ENCODE measurements at places on chromosomes 2 and 18.

DNA sequence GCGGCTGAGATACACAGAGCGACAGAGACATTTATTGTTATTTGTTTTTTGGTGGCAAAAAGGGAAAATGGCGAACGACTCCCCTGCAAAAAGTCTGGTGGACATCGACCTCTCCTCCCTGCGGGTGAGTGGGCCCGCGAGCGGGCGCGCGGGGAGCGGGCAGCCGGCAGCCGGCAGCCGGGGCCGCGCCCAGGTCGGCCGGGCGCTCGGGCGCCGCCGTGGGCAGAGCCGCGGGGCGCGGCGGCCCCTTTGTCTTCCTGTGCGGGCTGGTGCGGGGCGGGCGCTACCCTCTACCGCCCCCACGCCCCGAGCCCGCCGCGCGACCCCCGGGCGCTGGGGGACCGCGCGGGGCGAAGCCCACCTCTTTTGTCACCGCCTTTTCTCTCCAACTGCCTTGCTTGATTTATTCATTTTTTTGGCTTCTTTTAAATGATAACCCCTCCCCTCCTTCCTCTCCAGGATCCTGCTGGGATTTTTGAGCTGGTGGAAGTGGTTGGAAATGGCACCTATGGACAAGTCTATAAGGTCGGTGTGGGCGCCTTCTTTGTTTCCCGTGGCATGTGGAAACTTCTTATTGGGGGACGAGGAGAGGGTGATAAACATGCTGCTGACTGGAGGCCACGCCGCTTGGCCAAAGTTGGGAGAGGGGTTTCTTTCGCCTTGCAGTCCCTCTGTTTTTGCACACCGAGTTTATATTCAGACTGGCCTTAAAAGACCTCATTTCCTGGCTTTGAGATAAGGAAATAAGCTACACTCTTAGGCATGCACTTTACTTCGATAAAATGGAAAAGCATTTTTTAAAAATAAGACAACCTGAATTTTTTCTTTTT is 722 bp downstream of the MAP4K4 start:
- DNase-seq = no peak

- DNase-seq = no peak
Measured at GRCh38 chr2:231297108-231297908, 98.2 kb upstream of the B3GNT7 start.

GRCh38 chr2:39865751-39866150 is 86.7 kb upstream of the THUMPD2 start:
- DNase-seq = no peak

DNA sequence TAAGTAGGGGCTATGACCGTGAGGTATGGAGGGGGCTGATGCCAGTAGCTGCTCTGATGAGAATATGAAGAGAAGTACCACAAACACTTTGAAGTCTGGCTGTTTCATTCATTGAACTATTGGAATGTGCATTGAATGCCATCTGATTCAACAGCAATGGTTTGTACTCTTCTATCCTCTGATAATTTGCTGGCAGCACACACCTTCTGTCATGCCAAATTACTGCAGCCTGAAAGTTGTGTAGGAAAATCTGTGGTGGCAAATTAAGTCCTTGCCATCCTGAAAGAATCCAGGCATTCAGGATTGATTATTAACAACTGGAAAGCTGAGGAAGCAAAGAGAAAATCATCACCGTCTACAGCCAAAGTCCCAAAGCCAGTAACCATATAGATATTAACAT is 711.2 kb downstream of the NRXN1 start:
- DNase-seq = no peak

GRCh38 chr2:145007093-145007959 is 487.4 kb upstream of the ZEB2 start:
- no peak for DNase-seq

- DNase-seq = no peak
Measured at GRCh38 chr2:216920143-216920876, 60.4 kb upstream of the TNP1 start.

DNA sequence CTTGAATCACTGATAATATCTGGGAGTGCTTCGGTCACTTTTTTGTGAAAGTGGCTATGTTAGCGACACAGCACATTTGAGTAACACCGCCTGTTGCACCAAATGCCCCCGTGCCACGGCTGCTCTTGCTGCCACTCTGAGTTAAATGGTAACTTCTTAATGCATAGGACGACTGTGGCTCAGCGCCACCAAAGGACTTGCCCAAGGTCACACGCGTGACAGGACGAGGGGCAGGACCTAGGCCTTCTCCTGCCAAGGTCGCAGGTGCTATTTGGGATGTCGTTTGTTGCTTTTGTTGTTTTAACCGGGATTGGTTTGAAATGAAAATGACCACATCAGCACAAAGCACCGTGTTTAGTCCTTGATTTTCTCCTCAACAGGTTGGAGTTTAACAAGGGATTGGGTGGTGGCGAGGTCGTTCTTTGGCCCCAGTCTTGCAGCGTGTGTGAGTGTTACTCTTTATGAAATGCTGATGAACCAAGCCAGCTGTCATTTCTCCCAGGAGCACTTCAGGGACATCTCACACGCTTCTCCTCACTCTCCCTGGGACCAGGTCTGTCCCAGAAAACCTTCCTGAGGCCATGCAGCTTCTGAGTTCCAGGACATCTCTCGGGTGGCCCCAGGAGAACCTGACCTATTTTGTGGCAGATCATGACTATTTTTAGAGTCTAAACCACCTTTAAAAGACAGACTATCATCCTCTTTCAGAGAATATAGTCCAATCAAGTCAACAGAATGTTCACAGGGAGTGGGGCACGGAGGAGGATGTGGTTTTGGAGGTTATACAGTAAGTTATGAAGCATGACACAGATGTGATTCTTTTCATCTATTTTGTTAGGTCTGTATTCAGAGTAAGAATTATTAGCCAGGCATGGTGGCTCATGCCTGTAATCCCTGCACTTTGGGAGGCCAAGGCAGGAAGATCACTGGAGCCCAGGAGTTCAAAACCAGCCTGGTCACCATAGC is 49.9 kb downstream of the MTCL1 start:
- DNase-seq = peak; percentile 8

DNA sequence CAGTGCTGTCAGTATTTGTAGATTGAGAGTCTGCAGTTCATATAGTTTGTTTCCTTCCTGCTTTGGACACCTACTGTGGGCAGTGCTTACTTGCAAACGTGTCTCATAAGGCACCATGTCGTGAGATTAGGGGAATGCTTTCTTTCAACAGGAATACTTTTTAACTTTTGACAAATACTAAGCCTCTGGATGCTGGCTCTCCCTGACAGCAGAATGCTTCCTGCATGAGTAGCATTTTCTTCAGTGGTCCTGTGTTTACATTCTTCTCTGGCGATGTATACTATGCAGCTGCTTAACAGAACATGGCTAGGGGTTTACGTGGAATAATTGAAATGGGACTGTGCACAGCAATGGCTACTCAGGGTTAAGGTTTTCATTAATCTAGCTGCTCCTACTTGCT is 807.5 kb downstream of the MBD2 start:
- no peak for DNase-seq

GRCh38 chr18:60965856-60966255 is 367.4 kb upstream of the CDH20 start:
- no peak for DNase-seq

DNA sequence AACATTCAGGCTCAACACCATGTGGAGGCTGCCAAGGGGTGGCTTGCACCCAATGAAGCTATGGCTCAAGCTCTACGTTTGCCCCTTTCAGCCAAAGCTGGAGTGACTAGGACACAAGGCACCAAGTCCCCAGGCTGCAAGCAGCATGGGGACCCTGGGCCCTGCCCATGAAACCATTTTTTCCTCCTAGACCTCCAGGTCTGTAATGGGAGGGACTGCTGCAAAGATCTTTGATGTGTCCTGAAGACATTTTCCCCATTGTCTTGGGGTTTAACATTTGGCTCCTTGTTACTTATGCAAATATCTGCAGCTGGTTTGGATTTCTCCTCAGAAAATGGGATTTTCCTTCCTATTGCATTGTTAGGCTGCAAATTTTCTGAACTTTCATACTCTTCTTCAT is 51.0 kb downstream of the PDE1A start:
- no peak for DNase-seq

DNA sequence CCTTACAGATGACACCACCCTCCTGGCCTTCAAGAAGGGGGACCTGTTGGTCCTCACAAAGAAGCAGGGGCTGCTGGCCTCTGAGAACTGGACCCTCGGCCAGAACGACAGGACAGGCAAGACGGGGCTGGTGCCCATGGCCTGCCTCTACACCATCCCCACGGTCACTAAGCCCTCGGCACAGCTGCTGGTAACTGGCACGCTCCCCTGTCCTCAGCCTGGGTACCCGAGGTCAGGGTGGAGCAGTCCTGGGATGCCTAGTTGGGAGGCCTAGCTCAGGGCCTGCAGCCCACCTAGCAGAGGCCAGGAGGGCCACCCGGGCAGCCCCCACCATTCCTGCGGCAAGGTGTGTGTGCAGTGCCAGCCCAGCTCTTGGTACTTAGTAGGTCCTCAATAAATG is 16.3 kb upstream of the GPR17 start:
- DNase-seq = no peak

- DNase-seq = no peak
Measured at GRCh38 chr2:175734686-175735085, 267.4 kb downstream of the LNPK start.

- DNase-seq = no peak
Measured at GRCh38 chr2:219273937-219274336, 5.2 kb upstream of the DNAJB2 start.

DNA sequence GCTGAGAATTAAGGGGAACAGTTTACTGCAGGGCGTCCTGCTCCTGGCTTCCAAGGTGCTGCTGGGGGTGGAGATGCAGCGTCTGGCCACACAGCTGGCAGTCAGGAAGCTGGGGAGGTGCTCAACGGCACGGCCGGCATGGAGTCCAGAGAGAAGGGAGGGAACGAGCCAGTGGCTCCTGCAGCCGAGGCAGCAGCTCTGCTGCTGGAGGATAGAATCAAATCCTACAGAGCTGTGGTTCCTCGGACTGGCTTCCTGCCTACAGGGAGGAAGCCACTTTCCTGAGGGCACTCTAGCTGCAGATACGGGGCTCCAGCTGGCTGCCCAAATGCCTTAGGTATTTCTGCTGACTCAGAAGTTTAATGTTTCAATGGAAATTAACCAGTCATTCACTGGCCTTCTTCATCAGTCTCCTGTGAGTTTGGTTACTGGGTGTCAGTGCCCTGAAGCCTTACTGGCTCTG is 266.3 kb downstream of the TWIST2 start:
- DNase-seq = no peak

DNA sequence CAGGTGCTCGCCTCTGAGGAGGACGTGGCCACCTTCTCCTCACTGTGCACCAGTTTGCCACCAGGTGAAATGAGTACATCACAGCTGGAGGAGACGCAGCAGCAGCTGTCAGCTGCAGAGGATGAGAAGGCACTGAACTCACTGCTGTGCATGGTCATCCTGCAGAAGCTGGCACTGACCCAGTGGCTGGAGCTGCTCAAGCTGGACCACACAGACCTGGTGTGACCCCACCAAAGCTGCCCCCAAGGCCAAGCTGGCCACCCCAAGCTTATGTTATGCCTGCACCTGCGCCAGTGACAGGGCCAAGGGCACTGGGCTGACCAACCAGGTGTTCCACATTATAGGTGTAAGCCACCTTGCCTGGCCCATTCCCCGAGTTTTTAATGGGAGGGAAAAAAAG is 19.3 kb downstream of the CLK1 start:
- no peak for DNase-seq

GRCh38 chr2:227772932-227773331 is 27.2 kb downstream of the SCYGR8 start:
- no peak for DNase-seq

- DNase-seq = no peak
Measured at GRCh38 chr2:182980115-182980514, 58.1 kb downstream of the NCKAP1 start.

DNA sequence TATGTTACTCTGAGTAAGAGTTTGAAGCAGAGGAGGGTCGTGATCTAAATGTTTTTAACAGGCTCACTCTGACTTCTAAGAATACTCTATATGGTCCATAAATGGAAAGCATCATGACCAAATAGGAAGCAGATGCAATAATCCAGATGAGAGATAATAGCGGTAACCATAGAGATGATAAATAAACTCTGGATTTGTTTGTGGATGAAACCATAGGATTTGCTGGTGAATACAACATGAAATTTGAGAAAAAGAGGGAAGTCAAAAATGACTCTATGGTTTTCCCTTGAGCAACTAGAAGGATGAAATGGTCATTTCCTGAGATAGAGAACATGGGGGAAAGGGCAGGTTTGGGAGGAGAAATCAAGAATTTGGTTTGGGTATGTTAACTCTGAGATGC is 3.9 kb downstream of the HEATR5B start:
- no peak for DNase-seq

GRCh38 chr18:39675906-39676305 is 2110.3 kb upstream of the CELF4 start:
- DNase-seq = no peak

DNA sequence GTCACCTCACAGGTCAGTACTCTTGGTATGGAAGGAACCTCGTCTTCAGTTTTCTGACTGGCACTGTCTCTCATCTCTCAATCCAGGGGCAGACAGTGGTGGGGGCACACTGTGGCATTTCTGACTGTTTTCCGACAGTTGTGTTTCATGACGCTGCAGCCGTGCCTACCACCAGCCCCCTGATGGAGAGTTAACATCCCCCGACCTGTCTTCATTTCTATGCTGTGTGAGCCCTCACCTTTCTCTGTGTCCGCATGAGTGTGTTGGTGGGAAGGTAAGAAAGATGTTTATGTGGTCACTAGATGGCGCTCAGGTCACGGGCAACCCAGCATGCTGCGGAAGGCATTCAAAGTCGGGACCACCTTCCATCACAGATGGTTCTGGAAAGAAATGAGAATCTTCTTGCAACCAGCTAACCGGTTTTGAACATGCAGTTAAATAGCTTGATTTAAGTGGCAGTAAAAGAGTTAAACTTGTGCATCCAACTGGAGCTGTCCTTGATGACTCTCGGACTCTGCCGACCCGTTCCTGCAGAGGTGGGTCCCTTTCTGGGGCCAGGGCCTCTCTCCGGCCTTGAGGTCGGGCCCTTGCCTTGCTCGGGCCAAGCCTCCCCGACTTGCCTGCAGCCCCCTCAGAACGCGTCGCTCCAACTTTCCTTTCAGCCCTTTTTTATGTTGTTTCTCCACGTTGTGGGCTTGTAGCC is 92.4 kb downstream of the DYSF start:
- DNase-seq = no peak

GRCh38 chr2:60408811-60409530 is 144.5 kb downstream of the BCL11A start:
- no peak for DNase-seq

DNA sequence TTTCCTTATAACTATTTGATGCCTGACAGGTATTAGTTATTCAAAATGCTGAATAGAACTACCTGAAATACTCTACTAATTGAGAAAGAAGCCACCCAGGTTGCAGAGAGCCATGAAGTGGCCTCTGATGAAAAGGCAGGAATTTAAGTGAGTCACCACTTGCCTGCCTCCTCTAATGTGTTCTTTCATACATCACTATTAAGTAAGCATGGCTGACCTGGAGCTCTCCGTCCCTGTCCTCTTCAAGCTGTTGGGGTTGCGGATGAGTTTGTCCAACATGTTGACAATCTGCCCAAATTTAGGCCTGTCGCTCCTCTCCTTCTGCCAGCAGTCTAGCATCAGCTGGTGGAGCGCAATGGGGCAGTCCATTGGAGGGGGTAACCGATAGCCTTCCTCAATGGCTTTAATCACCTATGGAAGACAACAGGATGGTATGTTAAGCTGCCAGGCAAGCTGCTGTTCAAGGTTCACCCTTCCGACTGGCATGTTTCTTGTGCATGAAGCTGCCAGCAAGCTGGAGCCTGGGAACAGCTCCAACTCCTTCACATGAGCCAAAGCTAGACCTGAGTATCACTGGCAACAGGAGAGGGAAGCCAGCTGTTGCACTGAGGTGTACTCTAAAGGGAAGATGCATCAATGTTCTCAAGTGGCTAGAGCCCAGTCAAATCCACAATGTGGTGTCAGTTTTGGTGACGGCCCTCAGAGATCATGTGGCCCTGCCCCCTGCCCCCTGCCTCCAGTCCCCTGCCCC is 142.2 kb downstream of the EPHA4 start:
- DNase-seq = no peak

Data from stimulated activated CD8-positive, alpha-beta memory T cell treated with anti-CD3 and anti-CD28 coated beads, Interleukin-2, amount 100 ng/mL, for 1 hour (primary cell).